ENCODE measurements at places on chromosomes 13 and 19.

- no peak for DNase-seq
Observed at GRCh38 chr13:96172066-96172465, 82.2 kb downstream of the HS6ST3 start.

- DNase-seq = peak; percentile 77
Observed at GRCh38 chr19:18763674-18764590, 27.2 kb downstream of the COMP start.

DNA sequence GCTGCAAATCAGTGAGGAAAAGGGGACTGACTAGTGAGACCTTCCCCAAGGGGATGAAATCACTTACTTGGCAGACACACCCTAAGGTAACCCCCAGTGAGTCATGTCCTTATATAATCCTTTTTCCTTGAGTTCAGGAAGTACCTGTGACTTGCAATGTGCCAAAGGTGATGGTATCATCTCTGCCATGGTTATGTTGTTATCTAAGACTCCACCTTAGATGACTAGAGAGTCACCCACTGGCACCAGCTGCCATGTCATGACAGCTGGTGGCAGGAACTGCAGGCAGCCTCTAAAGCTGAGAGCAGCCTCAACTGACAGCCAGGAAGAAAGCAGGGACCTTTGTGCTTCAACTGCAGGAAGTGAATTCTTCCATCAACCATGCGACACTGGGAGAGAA is 12.5 kb downstream of the PBX4 start:
- no peak for DNase-seq

DNA sequence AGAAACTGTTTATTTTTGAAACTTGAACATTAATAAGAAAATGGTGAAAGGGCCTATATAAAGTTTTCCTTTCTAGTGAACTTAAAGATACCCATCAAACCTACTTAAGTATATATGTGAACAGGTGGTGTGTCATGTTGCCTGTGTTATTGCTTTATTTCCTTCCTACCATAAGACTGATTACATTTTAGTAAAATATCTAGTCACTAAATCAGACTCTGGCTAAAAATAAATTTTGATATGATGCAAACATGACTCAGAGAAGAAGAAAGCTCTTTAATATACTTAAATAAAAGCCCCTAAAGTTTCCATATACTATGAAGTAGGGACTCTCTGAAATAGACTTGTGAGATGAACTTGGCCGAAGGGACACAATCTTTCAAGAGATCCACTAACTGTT is 35.1 kb upstream of the FBXL3 start:
- no peak for DNase-seq

- DNase-seq = no peak
Observed at GRCh38 chr13:64505336-64505910, 2724.7 kb downstream of the PCDH9 start.

DNA sequence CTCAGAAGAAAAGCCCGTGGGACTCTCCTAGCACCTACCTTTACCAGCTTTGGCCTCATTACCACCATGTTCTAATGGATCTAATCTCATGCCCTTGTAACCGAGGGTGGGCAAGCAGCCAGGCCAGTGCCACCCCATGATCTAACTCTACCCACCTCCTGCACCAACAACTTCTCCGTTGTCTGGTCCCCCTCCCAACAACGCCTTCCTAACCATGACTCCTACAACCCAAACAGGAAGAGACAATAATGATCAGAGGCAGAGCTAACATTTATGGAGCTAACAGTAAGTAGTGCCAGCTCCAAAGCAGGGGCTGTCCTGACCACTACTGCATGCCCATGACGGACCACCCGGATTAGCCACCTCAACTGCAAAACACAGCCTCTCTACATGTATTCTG is 3.5 kb downstream of the USP12 start:
- no peak for DNase-seq

DNA sequence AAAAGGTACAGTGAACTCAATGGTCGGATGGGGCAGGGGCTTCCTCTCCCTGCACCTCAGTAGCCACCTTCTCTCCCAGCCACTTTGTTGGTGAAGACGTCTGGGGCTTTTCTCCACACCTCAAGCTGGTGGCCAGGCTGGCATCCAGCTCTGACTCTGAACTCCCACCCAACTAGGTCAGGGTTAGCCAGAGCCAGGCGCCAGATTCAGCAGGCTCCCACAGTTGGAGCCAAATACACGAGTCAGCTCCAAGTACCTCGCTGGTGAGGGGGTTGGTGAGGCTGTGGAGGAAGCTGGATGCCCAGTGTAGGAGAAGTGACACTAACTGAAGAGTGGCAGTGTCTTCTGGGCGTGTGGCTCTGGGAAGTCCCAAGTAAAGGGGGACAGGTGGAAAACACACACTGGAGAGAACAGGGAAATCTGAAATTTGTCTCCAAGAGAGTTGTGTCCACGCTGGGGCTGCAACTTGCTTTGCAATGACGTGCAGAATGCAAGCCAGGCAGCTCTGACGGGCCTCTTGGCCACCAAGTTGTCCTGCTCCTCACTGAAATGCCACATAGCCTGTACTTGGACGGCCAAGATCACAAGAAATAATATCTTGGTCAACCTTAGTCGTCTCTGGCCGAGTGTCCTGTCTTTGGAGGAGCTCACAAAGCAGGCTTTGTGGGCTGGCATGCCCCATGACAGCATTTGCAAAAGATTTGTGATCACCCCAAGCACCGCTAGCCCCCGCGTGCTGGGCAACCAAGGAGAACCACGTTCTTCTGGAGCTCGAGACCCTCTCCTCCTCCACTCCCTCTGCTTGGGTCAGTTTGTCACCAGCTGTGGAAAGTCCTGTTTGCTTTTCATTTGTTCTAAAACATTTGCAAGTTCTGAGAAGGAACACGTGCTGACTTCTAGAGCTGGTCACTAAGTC is 18.1 kb downstream of the SLC7A1 start:
- no peak for DNase-seq

GRCh38 chr19:1449467-1450442 is at the start of gene APC2:
APC2 (plus strand) TSS chr19:1450121; CDS start chr19:1453002, 2,881 bp downstream.
- peak; percentile 80 for DNase-seq

DNA sequence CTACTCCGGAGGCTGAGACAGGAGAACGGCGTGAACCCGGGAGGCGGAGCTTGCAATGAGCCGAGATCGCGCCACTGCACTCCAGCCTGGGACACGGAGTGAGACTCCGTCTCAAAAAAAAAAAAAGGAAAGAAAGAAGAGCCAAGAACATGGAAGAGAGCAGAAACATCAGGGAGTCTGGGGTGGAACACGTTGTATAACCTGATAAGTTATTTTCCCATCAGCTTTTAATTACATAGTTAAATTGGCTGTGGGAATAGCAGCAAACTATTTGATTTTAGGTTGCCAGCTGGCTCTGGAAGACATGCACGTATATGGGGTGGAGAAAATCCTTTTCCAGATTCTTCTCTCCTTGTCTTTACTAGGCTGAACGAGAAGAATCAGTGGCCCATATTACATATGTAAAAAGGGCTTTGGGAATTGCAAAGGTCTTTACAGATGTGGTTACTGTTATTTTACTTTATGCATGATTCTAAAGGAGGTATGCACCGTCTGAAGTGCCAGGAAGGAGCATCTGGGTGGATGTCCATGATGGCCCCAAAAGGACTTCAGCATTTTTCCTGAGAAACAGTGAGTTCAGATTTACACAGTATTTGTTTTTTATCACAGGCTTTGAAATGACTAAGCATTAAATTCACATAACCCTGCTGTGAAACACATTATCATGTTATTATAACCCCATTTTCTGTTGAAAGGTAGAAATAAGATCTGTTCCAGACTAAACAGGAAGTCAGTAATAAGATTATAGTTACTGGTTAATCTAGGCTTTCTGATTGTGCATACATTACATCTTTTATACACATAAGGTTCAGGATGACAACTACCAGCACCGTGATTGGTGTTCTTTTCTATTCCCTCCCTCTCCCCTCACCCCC is 4.6 kb upstream of the NAA16 start:
- no peak for DNase-seq

- no peak for DNase-seq
Observed at GRCh38 chr13:91024157-91024792, 323.2 kb upstream of the MIR17HG start.

DNA sequence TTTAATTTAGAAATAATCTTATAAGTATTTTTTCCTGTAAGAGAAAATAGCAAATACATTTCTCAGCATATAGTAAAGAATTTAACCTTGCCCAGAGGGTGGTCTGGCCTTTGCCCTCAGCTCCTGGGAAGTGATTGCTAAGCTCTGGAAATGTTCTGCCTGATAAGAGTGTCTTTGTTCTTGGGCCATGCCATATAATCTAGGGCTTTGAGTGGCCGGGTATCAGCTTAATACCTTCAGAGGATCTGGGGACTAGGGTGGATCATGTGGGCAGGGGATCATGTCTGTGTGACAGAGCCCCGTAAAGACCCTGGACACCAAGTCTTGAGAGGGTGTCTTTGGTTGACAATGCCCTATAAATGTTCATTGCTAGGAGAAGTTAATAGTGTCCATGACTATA is 1032.4 kb upstream of the MIR17HG start:
- DNase-seq = peak; percentile 46

DNA sequence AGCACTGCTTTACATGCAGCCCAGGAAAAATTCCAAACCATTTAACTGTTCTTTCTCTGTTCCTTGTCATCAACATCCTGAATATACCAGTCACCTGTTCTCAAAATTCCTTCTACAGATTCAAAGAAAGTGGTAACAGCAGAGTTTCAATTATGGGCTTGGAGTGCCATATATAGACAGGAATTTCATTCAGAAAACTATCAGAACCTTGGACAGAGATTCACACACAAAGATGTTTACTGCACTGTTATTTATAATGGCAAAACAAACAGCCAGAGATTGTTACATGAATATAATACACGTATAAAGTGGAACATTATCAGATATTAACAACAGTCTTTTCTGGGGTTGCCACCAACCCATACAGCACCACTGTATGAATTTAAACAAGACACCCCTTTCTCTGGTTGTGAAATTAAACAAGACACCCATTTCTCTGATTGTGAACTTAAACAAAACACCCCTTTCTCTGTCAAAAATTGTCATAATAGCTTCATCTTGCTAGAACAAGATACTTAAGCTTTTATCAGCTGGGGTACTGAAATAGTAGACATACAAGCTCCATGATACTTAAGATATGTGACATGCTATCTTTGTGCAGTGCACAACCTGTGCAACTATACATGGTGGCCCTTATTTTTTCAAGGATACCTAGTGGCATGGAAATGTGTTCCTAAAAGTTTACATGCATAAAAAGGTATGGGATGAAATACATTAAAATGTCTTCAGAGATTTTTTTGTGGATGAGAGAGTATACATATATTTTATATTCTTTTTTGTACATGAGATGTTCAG is 12.6 kb downstream of the CACNA1A start:
- DNase-seq = no peak

GRCh38 chr13:59766236-59766635 is 397.5 kb downstream of the DIAPH3 start:
- DNase-seq = no peak

GRCh38 chr13:33528896-33529295 is 243.3 kb upstream of the STARD13 start:
- DNase-seq = no peak

GRCh38 chr13:30918662-30919405 is 12.8 kb downstream of the MEDAG start:
- DNase-seq = no peak

DNA sequence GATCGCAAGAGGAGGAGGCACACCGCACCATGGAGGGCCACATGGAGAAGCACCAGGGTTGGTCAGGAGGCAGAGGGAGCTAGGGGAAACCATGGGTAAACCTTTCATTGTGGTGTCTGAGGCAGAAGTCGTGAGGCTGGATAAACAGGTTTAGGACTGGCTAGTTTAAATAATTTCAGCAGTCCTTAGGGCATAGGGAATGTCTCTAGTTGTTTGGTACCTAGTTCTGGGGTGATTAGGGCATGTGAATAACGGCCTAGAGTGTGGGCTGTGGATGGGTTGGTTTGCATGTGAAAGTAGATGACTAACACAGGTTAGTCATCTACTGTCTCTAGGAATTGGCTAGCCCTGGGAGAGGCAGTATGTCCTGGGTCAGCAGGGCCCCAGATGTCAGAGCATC is 102.3 kb downstream of the STOML3 start:
- DNase-seq = no peak

GRCh38 chr13:93861818-93862217 is 617.7 kb downstream of the DCT start:
- DNase-seq = peak; percentile 59

DNA sequence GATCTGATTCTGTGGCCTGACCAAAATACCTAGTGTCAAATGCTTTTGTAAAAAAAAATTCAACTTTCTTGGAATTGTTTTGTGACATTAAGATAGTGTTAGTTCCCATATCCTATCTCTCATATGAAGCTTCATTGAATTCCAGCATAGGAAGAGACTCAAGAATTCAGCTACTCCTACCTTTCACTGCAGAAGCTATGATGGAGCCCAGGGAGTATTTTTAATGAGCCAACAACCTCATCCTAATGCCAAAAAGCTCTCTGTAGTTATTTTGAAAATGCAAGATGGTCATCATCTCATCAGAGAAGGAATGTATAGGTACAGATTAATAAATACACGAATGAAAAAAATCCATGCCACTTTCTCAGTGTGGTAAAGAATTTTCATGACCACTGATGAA is 431.2 kb upstream of the SGCG start:
- no peak for DNase-seq

DNA sequence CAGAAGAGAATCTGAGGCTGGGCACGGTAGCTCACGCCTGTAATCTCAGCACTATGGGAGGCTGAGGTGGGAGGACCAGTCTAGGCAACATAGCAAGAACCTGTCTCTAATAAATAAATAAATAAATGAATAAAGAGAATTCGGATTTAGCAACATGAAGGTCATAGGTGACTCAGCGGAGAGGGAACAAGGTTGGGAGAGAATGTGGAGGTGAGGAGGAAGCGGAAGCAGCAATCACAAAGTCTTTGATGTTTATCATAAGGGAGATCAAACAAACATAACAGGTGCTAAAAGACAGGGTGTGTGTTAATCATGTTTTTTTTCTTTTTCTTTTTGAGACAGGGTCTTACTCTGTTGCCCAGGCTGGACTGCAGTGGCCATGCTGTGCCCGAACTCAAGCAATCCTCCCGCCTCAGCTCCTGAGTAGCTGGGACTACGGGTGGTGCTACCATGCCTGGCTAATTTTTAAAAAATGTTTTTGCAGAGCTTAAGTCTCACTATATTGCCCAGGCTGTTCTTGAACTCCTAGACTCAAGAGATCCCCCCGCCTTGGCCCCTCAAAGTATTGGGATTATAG is 16.3 kb downstream of the PBX4 start:
- no peak for DNase-seq

Data from WERI-Rb-1 (cell line).